NCI-H2081 treated with DMSO at 0.1 percent for 48 hours (cell line): ENCODE measurements at places on chromosomes 1 and 21.

DNA sequence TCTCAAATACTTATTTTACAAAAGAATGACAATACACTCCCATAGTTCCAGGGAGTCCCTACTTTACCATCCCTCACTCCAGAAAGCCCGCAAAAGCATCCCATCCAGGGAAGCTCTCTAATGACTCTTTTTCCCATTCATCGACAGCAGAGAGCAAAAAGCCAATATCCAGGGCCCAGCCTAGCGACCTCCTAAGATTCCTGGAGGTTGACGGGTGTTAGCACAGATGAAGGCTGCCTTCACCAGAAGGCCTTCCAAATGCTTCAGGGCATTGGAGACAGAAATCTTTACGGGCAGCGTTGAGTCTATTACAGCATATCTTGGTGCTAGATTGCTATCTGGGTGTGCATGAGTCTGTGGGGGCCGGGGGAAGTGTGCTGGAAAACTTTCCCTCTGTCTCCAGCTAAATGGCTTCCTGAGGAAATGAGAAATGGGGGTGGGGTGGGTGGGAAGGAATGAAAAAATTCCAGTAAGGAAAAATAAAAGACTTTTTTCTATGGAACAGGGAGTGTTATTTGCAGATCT, 136.6 kb downstream of the PROX1 start:
- DNase-seq: no peak

- DNase-seq: no peak
Measured at GRCh38 chr1:228020686-228021354, 14.0 kb downstream of the WNT3A start.

GRCh38 chr1:65090406-65090805, 57.6 kb upstream of the AK4 start:
- no peak for DNase-seq

DNA sequence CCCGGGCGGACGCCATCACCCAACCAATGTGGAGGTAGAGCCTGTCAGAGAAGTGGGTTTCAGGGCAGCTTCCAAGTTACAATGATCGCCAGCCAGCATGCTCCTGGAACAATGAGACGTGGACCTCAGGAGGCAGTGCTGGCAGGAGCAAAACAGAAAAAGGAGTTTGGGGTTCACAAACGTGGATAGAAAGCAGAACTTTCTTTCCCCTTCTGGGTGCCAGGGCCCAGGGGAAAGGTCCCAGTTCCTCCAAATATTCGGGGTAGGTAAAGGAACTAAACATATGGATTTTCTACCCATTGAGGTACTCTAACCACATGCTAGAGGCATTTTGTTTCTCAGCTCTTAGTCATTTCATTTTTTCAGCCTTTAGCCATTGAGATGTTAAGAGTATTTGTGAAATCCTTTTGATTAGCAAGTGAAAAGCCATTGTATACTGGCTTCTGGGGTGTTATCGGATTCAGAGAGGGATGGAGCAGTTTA, 488.4 kb upstream of the ADGRL2 start:
- no peak for DNase-seq

DNA sequence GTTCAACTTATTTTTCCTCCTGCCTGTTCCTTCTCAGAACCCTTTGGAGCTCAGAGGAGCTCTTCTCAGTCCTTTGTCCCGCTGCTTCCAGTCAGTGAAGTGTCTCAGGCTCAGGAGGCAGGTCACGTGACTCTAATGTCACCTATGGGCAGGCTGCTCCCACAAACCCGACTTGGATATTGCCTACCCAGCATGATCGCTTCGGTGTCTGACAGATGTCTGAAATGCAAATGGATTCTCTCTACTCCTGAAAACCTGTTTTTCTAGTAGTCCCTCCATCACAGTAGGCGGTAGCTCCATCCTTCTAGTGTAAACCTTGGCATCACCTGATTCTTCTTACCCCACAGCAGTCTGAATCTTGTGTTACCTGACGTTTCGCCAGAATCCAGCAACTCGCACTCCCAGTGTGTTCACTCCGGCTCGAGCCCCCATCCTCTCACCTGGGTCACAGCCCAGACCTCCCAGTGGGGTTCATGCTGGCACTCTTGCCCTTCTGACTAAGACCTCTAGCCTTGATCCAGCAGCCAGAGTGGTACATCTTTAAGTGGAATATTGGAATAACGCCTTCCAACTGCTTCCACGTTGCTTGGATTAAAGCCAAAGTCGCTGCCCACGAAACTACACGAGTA, 5.4 kb downstream of the PADI6 start:
- DNase-seq: no peak

DNA sequence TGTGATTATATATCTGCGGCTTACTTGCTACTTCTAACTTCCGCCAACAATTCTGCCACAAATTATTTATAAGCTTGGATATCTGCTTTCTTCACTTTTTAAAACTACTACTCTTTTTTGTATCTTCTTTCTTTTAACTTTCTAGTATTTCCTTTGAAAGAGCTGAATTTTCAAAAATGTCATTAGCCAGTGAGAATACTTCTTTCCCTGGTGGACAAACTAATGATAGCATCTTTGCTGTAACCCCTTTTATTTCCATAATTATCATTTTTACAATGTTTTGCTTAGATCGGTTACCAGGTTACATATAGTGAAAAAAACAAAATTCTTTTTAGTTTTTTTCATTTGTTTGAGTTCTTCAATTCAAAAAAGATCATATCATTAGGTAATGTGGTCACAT, 355.9 kb upstream of the ADGRL4 start:
- no peak for DNase-seq

DNA sequence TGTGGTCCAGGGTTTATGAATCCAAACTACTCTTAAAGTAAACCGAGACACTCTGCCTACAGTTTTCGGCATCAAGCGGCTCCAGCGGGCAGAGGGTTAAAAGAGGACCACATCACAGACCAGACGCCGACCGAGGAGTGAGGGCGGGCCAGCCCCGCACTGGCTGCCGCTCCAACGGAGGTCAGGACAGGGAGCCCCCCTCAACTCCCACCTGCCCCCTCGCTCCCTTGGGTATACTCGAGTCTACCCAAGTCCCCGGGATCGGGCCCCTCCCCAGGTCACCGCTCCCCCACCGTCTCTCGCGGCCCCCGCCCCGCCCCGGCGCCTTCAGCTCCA, 312 bp downstream of the ARNT start:
- no peak for DNase-seq

DNA sequence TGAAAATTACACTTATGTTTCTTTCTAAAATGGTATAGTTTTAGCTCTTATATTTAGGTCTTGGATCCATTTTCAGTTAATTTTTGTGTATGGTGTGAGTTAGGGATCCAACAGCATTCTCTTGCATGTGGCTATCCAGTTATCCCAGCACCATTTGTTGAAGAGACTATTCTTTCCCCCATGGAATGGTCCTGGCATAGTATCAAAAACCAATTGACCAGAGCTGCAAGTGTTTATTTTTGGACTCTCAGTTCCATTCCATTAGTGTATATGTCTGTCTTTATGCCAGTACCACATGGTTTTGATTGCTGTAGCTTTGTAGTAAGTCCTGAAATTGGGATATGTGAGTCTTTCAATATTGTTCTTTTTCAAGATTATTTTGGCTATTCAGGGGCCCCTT, 14.3 kb downstream of the TTLL10 start:
- DNase-seq: no peak
